Uterine smooth muscle cell (primary cell): ENCODE measurements at places on chromosomes 4 and X. TPM values are rescaled to one million over a fixed set of nuclear protein-coding genes. Genes with fewer than 3 reads are reported as not detected.

KLHL34 gene
- total RNA-seq: under 0.01 TPM in 1 of 2 replicates, not detected in the other

TRIM61 gene
- 1.5 and 2.7 TPM in 2 replicates for total RNA-seq

HOPX gene
- total RNA-seq: 0.37 and 2.2 TPM in 2 replicates

PNMA5 gene
- not detected in 2 replicates for total RNA-seq

ATRX gene
- total RNA-seq: 78.8 and 79.4 TPM in 2 replicates

PRRG3 gene
- 0.33 and 1.2 TPM in 2 replicates for total RNA-seq

PAGE5 gene
- total RNA-seq: not detected in 2 replicates

CXCL11 gene
- total RNA-seq: 0.22 TPM in 1 of 2 replicates, not detected in the other

SPOCK3 gene
- 1.4 and 1.7 TPM in 2 replicates for total RNA-seq

MAGT1 gene
- total RNA-seq: 118 and 144 TPM in 2 replicates

PCDH19 gene
- total RNA-seq: under 0.01 and 0.12 TPM in 2 replicates

RHOXF1 gene
- total RNA-seq: not detected in 2 replicates

TRAM1L1 gene
- 3.2 and 4.6 TPM in 2 replicates for total RNA-seq

AKAP14 gene
- total RNA-seq: not detected in 2 replicates

INPP4B gene
- 69.7 and 97.3 TPM in 2 replicates for total RNA-seq

SLC6A14 gene
- not detected in 2 replicates for total RNA-seq
